ENCODE measurements at places on chromosomes 7 and 10. TPM values are rescaled to one million over a fixed set of nuclear protein-coding genes. Genes with fewer than 3 reads are reported as not detected.
A peak's percentile ranks its signal among the peaks of the same experiment; 100 is the strongest.

The ZNF425 gene
- 0.60 TPM for total RNA-seq

The PYROXD2 gene
- total RNA-seq, result 10.7 TPM

The ASL gene
- total RNA-seq, result 11.8 TPM

GRCh38 chr10:18203471-18203870 is 63.2 kb downstream of the CACNB2 start:
- no peak for DNase-seq

DNA sequence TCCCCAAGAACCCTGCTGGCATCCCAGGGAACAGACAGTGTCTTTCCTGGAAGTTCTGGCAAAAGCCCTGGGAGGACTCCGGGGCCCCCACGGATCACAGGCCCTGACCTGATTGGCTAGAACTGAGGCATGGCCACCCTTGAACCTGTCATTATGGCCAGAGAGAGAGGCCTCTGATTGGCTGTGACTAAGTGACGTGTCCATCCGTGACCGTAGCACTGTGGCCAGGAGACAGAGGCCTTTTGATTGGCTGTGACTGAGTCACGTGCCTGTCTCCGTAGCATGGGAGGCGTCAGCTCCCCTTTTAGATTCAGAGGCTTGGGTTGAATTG is 163.8 kb downstream of the RGS10 start:
- DNase-seq, result no peak

GRCh38 chr10:47181052-47181849 is 118.7 kb upstream of the GDF10 start:
- DNase-seq, result no peak

GRCh38 chr10:11934262-11934661 is 108.3 kb downstream of the UPF2 start:
- DNase-seq, result no peak

GRCh38 chr10:95793401-95794045 is 37.6 kb downstream of the ENTPD1 start:
- DNase-seq, result peak; percentile 63

GRCh38 chr10:82210331-82210730 is 335.3 kb downstream of the NRG3 start:
- DNase-seq, result no peak

All from Right ventricle myocardium inferior (tissue), 1 donor.